Activated CD4-positive, alpha-beta T cell treated with anti-CD3 and anti-CD28 coated beads for 36 hours (primary cell): ENCODE measurements at places on chromosomes 2 and 18. TPM values are rescaled to one million over a fixed set of nuclear protein-coding genes. Genes with fewer than 3 reads are reported as not detected.

DES gene
- total RNA-seq, result not detected

PLB1 gene
- 1.1 TPM for total RNA-seq

VWC2L gene
- not detected for total RNA-seq

TLX2 gene
- total RNA-seq, result 0.21 TPM

HOXD13 gene
- total RNA-seq, result not detected

KCNG2 gene
- total RNA-seq, result not detected

SYT4 gene
- total RNA-seq, result not detected

BOLL gene
- not detected for total RNA-seq

HOXD4 gene
- total RNA-seq, result not detected

STPG4 gene
- 0.14 TPM for total RNA-seq

KCNE4 gene
- not detected for total RNA-seq

RAD51AP2 gene
- total RNA-seq, result not detected

SLC23A3 gene
- total RNA-seq, result 1.2 TPM

CCDC102B gene
- total RNA-seq, result 2.3 TPM

DSC1 gene
- 0.05 TPM for total RNA-seq

GALNT3 gene
- total RNA-seq, result 3.0 TPM

NDC80 gene
- 84.7 TPM for total RNA-seq

LYG2 gene
- total RNA-seq, result not detected

TSGA10 gene
- total RNA-seq, result 6.4 TPM

TUBA4B gene
- total RNA-seq, result not detected

ABCG8 gene
- not detected for total RNA-seq

AMER3 gene
- total RNA-seq, result not detected

TMEM169 gene
- total RNA-seq, result 1.8 TPM

AQP12B gene
- not detected for total RNA-seq

NPAS2 gene
- 12.0 TPM for total RNA-seq

TAF1B gene
- 28.8 TPM for total RNA-seq

DYNAP gene
- not detected for total RNA-seq

IL1RL1 gene
- 0.27 TPM for total RNA-seq
